ENCODE measurements at places on chromosomes 2 and 18. TPM values are rescaled to one million over a fixed set of nuclear protein-coding genes. Genes with fewer than 3 reads are reported as not detected.

Gene ATP6V1B1
- total RNA-seq = 2.4 TPM

Gene LONRF2
- 0.48 TPM for total RNA-seq

Gene SERPINB10
- 0.36 TPM for total RNA-seq

Gene TMEM127
- 34.3 TPM for total RNA-seq

Gene CYP1B1
- total RNA-seq = 2.0 TPM

Gene PAX8
- total RNA-seq = 6.1 TPM
